ENCODE measurements at places on chromosomes 16 and 17.
A peak's percentile ranks its signal among the peaks of the same experiment; 100 is the strongest.

DNA sequence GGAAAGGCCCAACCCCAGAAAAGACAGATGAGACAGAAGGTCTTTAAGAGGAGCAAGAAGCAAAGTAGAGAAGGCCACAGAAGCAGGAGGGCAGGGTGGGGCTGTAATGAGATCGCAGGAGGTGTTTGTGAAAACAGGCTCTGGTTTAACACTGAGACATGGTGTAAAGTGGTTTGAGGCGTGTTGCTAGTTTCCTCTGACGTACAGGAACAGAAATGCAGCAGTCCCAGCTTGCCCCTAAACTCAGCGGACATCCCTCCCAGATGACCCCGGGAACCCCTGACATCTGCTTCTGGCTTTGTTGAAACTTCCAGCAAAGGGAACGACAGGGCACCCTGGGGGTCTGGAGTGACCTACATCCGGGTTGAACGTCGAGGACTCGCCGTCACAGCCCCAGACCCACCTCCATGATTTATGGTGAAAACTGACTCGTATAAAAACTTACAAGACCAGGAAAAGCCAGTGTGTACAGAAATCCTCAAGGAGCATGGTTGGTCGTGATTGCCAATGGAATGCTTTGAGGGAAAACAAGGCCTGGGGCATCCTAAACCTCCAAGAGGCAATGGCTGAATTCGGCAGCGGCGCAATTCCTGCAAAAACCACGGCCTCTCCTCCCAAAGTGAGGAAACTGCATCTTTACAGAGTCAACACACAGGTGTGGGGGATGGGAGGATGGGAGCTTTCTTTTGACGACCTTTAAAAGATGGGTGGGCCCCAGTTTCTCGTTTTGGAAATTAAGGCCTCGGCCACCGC is 25.8 kb downstream of the LITAF start:
- no peak for DNase-seq

GRCh38 chr16:4264546-4264945 is 8.3 kb downstream of the TFAP4 start:
- no peak for DNase-seq

DNA sequence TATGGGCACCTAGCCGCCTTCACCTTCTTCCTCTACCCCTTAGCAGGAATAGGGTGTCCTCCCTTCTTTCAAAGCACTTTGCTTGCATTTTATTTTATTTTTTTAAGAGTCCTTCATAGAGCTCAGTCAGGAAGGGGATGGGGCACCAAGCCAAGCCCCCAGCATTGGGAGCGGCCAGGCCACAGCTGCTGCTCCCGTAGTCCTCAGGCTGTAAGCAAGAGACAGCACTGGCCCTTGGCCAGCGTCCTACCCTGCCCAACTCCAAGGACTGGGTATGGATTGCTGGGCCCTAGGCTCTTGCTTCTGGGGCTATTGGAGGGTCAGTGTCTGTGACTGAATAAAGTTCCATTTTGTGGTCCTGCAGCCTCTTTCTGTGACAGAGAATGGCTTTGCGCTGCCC is 4.6 kb downstream of the TMUB2 start:
- DNase-seq = no peak

GRCh38 chr17:82219083-82219482 is 6.4 kb upstream of the CCDC57 start:
- DNase-seq = no peak

GRCh38 chr17:81240761-81241160 is 1.6 kb downstream of the NDUFAF8 start:
- DNase-seq = no peak

GRCh38 chr17:68853439-68853838 is 101.8 kb downstream of the ABCA8 start:
- DNase-seq = no peak

DNA sequence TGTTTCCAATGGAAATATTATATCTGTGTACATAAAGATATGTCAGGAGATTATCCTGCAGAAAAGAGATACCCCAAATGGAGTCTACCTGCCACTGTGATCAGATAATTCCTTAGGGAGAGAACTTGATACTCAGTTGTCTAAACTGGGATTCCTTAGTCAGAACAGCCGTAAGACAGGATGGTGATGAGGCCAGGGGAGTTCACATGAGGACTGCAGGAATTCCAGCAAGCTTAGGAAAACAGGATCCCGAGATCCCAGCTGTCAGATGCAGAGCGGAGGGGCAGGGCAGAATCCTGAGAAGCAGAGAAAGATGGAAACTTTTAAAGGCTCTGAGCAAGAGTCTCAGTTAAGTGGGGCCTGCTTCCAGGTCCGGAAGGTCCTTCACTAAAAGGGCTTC is 4.7 kb downstream of the KRABD2 start:
- DNase-seq = no peak

GRCh38 chr17:77205396-77206125 is 64.8 kb downstream of the SEC14L1 start:
- DNase-seq = no peak

- DNase-seq = no peak
Measured at GRCh38 chr16:75029854-75030253, 31.0 kb downstream of the ZNRF1 start.

DNA sequence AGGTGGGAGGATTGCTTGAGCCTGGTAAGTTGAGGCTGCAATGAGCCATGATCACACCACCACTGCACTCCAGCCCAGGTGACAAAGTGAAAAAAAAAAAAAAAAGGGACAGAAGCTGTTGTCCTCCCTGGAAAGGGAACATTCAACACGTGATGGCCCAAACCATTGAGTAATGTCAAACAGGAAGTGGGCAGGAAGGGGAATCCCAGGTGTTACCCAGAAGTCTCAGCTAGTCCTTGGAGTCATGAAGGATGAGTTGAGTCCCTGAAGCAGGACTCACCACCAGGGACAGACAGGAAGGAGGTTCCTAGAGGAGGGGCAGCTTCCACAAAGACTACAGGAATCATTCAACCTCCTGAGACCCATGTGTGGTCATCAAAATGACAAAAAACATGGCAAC is 19.8 kb upstream of the CMIP start:
- no peak for DNase-seq

GRCh38 chr17:61862105-61862574 is 1.2 kb downstream of the BRIP1 start:
- DNase-seq = no peak

DNA sequence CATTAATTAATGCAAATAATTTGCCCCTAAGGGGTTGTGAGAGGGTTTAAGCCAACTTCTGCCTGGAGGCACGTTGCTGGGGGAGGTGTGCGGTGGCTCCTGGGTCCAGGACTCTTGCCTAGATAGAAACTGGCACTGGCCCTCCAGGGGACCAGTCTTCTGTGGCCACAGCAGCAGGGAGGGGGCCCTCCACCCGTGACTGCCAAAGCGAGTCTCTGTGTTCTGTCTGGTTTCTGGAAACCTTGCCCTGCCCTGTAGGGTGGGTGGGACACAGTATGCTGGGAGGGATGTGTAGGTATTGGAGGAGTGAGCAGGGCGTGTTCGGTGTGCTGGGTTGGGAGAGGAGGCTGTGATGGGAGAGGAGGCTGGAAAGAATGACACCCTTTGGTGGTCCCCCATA is 78.8 kb downstream of the TBC1D16 start:
- DNase-seq = no peak

- peak; percentile 24 for DNase-seq
Measured at GRCh38 chr17:43211480-43212402, at the start of gene TMEM106A. Gene TMEM106A (plus strand): TSS chr17:43211875. CDS start chr17:43213042, 1,167 bp downstream.

GRCh38 chr16:58365623-58366022 is 26.6 kb upstream of the GINS3 start:
- DNase-seq = no peak

Measured in SK-N-MC (cell line).